IMR-90 (cell line): ENCODE measurements at places on chromosomes 3 and 15. TPM values are rescaled to one million over a fixed set of nuclear protein-coding genes. Genes with fewer than 3 reads are reported as not detected.
A peak's percentile ranks its signal among the peaks of the same experiment; 100 is the strongest.

LSAMP gene
- 7.9 and 8.1 TPM in 2 replicates for total RNA-seq

SEC61A1 gene
- 478 and 487 TPM in 2 replicates for total RNA-seq

DNA sequence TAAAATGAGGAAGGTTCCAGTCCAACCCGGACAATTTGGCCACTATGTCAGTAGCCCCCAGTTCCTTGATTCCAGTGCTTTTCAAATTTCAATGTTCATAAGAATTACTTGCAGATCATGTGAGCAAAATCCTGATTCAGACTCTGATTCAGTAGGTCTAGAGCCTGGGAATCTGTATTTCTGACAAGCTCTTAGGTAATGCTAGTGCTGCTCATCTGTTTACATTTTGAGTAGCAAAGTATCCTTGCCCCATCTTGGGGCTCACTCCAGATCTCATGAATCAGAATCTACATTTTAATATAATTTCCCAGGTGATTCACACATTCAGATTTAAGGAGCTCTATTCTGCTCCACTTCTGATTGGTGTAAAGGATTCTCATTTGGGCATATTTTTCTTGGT is 142.0 kb downstream of the NAALADL2 start:
- DNase-seq, result peak; percentile 71

- DNase-seq, result no peak
Observed at GRCh38 chr3:42739401-42740158, 33.5 kb downstream of the CCDC13 start.

DNA sequence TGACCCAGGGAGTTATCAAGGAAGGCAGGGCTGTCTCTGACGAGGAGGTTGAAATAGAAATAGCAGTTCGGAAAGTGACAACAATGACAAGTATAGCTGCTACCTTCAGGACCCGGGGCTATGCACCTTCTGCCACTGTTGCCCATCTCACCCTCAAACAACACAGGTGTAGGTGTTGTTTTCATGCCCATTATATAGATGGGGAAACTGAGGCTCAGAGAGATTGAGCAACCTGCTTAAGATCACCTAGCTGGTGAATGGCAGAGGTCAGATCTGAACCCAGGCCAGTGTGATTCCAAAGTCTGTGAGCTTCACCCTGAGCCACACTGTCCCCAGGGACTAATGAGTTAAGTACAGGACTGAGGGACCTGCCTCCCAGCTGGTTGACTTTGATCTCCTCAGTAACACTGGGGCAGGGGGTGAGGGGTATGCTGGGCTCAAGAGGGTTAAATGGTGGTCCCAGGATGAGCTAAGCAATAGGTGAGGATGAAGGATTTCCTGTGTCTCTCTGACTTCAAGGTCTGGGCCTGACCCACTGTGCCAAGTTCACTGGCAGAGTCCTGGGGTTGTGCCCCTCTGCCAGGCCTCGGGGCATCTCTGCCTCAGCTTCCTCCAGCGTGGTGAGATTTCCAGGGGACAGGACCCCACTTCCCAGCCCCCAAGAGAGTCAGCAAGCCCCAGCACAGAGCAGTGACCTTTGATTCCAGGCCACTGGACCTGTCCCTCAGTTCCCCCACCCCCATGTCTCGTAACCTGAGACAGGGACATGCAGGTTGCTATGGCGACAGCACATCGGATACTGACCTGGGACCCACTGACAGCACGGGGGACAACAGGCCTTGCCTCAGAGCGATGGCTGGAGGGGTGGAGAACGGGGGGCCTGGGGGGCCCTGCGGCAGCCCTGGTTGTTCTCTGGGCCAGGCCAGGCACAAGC is 35.0 kb downstream of the ATP2B2 start:
- no peak for DNase-seq

- DNase-seq, result no peak
Observed at GRCh38 chr15:39269352-39269751, 311.5 kb upstream of the THBS1 start.

DNA sequence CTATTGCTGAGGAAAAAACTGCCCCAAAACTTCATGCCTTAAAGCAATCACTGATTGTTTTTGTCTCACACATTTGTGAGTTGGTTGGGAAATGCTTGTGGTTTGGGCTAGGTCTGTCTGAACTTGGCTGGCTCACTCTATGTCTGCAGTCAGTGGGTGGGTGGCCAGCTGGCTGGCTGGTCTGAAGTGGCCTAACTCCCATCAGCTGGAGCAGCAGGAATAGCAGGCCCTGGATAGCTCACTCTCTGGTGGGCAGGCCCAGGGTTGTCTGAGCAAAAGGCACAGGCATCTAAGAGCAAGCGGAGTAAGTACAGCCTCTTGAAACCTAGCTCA is 37.7 kb upstream of the PRR20G start:
- no peak for DNase-seq
